ENCODE measurements at places on chromosomes 16 and 17.

DNA sequence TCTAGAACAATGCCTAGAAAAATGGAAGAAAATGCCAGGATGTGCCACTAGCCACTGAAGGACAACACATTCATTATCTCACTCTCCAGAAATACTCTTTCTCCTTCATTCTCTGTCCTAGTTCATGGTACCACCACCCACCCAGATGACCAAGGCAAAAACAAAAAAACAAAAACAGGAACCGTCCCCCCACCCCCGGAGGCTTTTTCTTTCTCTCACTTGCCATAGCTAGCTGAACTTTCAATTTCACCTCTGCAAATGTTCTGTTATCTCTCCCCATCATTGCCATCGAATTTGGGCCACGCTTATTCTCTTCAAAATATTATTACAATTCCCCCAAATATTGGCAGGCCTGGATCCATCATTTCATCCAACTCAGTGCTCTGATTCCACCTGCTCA, 49.0 kb downstream of the SOX9 start:
- no peak for DNase-seq

DNA sequence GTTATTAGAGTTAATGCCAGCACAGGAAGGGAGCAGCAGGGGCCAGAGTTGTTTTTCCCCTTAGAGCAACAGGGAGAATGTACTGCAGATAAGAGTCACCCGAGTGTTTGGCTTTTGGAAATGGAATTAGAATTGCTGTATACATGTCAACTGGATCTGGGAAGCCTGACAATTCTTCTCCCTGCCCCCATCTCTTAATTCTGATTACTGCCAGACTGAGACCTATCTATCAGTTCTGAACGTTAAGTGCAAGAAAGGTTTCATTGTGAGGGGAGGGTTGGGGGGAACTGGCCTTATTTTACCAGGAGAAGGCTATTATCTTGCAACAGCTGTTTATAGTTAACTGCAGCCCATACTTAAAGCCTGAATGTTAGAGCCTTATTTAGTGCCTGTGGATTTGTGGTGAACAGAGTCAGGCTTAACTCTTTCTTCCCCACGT, 424.5 kb upstream of the CDH11 start:
- DNase-seq: no peak

DNA sequence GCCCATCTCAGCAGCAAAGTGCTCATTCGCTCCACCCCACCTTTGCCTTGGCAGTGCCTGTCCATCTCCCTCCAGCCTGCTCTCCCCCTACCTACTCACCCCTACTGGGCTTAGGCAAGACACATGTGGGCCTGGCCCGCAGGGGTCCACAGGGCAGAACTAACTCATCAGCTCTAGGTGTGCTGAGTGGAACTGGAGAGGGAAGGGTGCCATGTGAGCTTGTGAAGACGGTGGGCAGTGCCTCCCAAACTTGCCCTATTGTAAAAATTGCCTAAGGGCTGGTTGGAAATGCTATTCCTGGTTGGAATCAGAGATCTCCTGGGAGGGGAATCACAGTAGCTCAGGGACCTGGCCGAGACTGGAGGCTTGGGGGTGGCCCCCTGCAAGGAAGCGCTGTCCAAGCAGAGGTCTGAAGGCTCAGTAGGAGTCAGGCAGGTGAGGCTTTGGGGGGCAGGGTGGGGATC, 29.1 kb upstream of the TNS4 start:
- DNase-seq: no peak

DNA sequence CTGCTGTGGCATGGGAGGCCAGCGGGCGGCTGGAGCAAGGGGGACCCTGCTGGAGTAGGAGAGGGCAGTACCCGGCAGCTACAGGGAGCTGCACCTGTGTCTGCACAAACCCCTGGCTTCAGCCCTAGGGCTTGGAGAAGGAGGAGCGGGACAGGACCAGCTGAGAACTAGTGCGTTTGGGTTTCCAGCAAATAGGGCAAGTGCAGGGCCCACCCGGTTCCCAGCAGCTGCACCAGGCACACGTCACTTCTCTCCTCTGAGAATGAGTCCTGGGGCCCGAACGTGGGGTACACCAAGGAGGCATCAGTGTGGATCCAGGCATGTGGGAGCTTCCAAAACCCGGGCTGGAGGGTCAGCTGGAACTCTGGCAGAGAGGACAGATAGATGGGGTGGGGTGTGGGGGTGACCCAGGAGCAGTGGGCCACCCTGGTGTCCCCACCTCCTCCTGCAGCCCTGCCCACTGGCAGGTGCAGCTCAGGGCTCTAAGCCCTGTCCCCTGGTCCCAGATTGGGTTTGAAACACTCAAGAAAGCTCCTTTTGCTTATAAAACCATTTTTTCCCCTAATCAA, 5.6 kb downstream of the C16orf89 start:
- no peak for DNase-seq

DNA sequence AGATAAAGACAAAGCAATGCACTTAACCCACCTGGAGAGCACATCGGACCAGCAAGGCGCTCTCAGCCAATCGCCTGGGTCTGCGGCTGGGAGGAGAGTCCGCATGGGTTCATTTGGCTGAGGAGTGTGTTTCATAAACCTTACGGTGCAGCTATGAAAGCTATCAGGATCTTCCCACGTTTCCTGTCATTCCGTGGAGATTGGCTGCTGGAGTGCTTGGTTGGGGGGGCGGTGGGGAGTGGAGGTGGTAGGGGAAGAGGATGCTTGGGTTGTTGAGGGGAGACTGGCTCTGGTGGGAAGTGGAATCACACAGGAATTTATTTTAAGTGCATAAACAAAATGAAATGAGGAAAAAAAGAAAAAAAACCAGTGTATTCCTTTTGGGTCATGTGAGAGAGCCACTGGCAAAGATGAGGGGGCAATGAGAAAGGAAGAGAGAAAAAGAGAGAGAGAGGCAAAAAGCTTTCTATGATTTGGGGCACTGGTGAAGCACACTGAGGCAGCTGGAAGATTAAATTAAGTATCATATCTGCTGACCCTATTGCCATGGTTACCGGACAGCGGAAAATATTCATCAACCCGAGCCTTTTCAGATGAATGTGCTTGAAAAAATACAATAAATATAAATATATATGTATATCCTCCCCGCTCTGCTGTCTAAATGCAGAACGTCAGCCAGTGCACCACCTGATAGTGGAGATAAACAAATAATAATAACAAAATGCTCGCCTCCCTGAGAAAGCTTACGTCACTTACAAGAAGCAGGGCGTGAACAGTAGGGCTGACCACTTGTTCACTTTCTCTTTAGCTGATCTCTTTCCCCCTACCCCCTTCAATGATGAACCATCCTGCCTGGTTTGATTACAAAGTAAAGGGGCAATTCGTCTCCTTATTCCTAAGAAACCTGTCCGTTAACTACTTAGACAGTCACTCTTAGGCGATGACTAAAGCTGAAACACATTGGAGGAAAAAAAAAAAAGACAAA, 457.0 kb upstream of the ZFHX3 start:
- DNase-seq: no peak

All from left ventricle myocardium superior (tissue), 1 donor.